ENCODE measurements at places on chromosomes 7 and 10.

DNA sequence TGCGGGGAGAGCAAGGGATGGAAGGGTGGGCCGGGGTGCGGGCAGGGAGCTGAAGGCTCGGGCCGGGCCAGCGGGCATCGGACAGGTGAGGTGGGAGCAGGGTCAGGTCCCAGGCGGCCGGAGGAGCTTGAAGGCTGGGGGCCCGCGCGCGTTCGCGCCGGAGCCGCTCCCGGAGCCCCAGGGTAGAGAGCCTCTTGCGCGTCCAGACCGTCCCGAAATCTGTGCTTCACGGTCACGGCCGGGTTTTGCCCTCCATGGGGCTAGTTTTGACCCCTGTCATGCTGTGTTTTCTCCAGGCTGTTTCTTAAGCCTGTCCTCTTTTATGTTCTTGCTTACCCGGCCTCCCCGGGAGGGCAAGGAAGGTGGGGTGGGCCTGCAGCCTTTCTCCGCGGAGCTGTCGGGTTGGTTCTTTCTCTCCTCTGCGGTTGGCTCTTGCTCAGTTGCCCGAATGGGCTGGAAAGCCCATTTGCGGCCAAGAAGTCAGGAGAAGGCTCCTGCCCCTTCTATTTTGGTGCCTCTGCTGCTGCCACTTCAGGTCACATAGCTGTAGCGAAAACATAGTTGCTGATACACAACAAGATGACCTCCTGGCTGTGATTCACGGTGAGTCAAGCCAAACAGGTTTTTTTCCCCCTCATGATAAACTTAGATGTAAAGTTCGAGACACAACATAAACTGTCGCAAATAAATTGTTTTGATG lies 650 bp downstream of the UBE2D1 start:
- DNase-seq = peak; percentile 49

DNA sequence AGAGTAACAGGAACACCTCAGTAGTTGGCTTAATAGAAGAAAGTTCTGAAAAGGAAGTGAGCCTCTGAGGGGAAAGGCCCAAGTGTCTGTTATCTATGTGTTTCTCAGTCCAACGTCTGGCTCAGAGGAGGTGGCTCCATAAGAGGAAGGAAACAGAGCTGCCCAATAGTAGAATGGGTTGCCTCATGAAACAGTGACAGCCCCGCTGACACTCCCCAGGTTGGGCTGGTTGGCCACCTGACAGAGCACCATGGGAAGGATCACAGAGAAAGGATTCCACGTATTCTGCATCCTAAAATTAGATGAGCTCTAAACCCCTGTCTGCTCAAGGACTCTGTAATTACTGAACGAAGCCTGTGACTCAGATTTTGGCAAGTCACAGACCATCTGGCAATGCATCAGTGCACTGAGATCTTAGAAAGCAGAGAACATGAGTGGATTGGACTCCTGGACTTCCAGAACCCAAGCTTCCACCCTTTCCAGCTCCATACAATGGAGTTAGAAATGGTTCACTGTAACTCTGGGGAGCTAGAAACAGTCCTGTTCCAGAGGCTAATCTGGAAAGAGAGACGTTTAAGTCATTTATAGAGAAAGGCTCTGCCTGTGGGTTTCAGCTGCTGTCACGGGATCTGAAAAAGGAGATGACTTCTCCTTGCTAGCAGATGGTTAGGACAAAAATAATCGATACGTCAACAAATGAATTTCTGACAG lies 2.9 kb downstream of the PKD2L1 start:
- no peak for DNase-seq

- DNase-seq = no peak
These were observed 32.8 kb upstream of the MEOX2 start for GRCh38 chr7:15719311-15719710.

- no peak for DNase-seq
These were observed 73.8 kb downstream of the LSMEM1 start for GRCh38 chr7:112554591-112554990.

- DNase-seq = no peak
These were observed 64.0 kb upstream of the CDK1 start for GRCh38 chr10:60714233-60714632.

DNA sequence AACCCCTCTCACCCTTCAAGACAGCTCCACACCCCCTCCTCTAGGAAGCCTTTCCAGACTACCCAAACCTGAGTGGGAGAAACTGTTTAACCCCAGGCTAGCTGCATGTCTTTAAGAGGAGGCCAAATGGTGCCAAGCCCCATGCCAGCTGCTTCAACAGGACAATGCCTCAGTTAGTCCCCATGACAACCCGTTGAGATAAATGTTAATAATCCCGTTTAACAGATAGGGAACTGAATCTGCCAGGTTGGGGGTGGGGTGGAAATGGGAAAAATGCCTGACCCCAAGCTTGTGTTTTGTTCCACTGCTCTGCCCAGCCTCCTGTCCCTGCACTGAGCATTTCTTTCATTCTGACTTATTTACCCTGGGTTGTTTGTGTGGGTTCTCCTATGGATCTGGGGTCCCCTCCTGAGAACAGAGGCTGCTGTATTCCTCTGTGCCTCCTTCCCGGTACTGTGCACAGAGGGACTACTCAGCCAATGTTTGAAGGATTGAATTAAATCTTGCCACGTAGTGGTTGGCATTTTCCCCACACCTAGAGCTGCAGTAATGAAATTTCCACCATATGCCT lies 452.6 kb upstream of the ZMIZ1 start:
- DNase-seq = no peak

DNA sequence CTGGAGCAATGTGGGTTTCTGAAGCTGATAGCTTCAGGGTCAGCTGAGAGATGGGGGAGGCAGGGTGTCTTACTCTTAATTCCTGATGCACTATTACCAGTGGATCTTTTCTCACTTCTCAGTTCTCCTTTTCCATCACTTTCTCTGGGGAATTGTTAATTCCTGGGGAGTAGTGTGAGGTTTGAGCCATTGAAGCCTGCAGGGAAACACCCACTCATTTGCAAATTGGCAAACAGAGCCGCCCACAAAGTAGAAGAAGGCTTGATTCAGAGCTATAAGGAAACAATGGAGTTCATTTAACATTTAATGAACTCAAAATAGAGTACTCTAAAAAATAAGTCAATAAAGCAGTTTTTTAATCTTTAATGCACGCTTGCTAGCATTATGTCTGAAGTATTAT lies 4.3 kb upstream of the TECTB start:
- DNase-seq = peak; percentile 25

- no peak for DNase-seq
These were observed 7.7 kb upstream of the HTR5A start for GRCh38 chr7:155062411-155062810.

GRCh38 chr7:33774762-33775523 lies 130.4 kb upstream of the BMPER start:
- DNase-seq = no peak

GRCh38 chr10:37952926-37953325 lies 23.5 kb downstream of the ZNF25 start:
- no peak for DNase-seq

DNA sequence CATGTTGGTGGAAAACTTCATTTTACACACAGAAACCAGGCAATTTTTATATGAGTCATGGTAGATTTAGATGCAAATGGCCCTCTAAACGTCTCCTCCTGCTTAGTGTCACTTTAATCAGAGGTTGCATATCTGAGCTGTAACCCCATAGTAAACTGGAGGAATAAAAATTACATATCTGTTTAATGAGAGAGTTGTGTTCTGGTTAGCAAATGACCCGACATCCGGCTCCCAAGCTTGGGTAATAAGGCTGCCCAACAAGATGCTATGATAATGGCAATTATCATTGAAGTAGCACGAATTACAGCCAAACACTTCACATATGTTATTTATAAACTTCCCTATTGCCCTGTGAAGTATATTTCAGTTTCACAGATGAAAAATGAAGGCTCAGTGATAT lies 10.6 kb upstream of the ADAM12 start:
- no peak for DNase-seq

DNA sequence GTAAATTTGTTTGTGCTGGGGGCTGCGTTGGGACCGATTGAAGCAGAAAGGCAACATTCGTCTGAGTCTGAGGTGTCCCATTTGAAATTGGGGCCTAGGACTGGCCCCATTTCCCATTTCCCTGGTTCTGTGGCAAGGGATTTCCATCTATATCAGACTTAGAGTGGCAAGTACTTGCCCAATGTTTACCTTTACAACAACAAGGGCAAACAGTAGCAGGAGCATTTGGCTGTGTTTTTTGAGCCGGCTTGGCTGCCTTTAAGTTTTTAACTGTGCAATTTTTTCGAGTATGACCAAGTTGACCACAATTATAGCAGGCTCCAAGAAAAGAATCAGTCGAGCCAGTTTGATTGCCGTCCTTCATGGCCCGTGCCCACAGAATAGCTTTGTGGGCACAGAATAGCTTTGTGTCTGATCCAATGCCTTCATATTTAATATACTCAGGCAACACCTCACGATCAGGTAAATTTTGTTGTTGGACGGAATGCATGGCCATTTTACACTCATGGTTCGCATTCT lies 4.7 kb upstream of the CYP17A1 start:
- no peak for DNase-seq

DNA sequence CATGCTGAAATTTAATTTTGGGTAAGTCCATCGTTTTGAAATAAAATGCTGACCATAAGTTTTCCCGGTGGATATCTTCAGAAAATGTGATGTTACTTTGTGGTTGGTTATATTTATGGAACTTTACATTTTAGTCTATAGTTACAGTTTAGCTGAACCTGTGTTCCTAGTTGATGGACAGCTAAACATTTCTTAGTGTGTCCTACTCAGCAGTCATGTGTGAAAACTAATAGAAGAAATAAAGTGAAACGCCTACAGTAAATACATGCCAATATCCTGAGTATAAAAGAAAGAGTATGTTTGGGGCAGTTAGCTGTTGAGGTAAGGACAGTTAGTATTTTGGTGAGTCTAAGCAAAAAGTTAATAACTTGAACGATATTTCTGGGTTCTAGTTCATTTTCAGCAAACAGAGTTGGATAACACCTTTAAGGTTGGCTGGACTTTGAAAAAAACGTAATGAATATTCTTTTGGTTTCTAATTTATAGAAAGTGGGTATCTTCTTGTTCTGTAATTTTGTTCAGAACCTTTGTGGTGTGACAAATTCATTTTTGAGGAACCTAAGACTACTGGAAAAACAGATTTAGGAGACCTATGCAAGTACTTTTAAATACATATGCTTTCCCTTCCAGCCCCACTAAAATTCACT lies 28.7 kb downstream of the LCOR start:
- no peak for DNase-seq

- no peak for DNase-seq
These were observed 22.9 kb downstream of the ABRAXAS2 start for GRCh38 chr10:124824507-124824906.

GRCh38 chr10:62264126-62264525 lies 4.5 kb downstream of the RTKN2 start:
- no peak for DNase-seq

DNA sequence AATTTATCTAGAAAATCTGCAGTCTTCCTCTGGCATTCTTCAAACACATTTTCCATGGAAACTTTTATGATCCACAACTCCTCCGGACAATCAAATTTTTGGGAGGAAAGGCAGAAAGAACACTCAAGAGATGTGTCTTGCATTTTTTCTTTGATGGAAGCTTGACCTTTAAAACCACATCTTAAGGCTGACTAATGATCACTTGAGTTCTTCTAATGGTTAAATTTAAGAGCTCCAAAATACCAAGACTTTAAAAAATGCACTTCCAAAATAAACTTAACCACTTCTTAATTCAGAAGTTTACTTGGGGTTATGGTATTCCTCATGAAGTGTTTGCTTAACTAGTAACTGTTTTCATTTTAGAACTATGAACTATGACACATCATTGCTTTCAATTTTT lies 43.3 kb downstream of the ETV1 start:
- DNase-seq = no peak

- DNase-seq = no peak
These were observed 5.7 kb upstream of the ZC3HAV1L start for GRCh38 chr7:139041378-139042085.

- DNase-seq = no peak
These were observed 261.0 kb upstream of the MKLN1 start for GRCh38 chr7:131066635-131067034.
